ENCODE measurements at places on chromosomes 12 and 14.

GRCh38 chr14:70189456-70190077 lies 816 bp upstream of the SLC8A3 start:
- no peak for DNase-seq

DNA sequence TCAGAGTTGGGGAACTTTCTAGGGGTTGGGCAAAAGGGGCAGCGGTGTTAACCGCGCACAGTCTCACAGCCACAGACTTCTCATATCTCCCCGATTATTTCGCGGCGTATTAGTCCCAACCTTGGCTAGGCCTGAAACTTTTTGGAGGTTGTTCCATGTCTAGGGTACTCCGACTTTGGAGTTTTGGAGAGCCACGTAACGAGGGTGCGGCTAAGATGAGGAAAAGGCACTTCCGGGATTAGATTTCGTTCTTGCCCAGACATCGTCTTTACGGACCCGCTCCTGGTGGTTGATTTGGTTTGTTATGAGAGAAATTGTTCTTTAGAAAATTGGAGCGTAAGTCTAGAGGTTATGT lies 513 bp downstream of the CCNK start:
- no peak for DNase-seq

DNA sequence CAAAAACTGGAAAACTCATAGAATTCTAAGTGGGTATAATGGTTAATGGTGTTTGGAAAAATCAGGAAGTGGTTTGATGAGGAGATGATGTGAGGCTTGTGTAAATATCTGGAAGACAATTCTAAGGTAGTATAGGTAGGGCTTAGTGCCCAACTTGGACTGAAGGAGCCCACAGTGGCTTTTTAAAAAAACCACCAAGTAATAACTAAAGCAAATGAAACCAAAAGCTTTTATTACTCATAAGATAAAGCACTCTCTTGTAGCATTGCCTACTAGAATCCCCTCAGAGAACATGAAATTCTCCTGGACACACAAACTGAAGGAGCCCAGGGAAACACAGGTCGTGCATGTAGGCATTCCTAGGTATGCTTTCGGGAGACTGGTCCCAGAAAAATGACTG lies 324.5 kb downstream of the NELL2 start:
- no peak for DNase-seq

DNA sequence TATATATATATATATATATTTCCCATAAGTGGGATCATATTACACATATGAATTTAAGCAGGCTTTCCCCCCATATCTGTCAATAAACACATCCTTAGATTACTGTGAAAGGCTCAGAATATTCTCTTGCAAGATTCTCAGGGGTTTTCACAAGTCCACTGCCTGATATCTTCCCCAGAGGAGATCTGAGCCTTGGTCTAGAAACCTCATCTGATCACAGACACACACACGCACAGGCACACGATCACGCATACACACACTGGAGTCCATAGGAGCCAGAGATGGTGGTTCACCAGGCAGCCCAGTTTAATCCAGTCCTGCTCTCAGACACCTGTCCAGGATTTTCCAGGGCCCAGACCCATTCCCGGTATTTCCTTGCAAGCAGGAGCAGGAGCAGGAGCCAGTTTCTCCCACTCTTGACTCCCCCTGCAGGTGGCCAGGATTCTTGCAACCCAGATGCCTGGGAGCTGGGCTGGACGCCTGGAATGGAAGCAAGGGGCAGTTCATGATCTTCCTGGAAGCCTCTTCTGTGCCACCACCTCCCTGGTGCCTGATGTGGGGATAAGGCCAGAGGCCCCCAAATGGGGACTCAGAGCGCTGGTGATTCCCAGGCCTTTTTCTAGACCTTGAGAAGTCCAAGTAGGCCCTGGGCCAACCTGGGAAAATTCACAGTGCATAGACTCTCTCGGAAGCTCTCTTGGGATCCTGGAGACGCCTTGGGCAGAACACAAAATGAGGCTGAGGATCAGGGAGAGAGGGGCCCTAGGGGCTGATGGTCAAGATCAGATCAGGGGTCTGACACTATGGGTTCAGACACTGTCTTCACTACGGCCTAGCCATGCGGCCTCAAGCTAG lies 16.5 kb upstream of the KRT78 start:
- DNase-seq, result peak; percentile 94

GRCh38 chr12:113263431-113263963 lies 42.2 kb downstream of the TPCN1 start:
- DNase-seq, result no peak

GRCh38 chr14:20657216-20658211 lies 16.0 kb upstream of the OR6S1 start:
- DNase-seq, result peak; percentile 50

DNA sequence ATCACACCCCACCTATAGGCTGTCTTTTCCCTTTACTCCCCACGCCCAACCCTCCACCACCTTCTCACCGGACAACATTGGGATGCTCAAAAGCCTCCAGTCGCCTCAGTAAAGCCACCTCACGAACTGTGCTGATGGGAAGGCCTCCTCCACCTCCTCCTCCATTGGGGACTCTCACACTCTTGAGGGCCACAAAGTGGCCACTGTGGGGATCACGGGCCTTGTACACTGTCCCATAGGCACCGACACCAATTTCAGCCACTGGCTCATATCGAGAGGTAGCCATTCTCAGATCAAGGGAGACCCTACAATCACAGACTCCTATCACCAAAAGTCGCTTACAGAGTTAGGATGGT lies 700 bp downstream of the CDK4 start:
- DNase-seq, result no peak

GRCh38 chr14:64764641-64765520 lies 60.7 kb downstream of the PLEKHG3 start:
- DNase-seq, result peak; percentile 84

- no peak for DNase-seq
Observed at GRCh38 chr12:8644345-8645248, 18.0 kb downstream of the MFAP5 start.

DNA sequence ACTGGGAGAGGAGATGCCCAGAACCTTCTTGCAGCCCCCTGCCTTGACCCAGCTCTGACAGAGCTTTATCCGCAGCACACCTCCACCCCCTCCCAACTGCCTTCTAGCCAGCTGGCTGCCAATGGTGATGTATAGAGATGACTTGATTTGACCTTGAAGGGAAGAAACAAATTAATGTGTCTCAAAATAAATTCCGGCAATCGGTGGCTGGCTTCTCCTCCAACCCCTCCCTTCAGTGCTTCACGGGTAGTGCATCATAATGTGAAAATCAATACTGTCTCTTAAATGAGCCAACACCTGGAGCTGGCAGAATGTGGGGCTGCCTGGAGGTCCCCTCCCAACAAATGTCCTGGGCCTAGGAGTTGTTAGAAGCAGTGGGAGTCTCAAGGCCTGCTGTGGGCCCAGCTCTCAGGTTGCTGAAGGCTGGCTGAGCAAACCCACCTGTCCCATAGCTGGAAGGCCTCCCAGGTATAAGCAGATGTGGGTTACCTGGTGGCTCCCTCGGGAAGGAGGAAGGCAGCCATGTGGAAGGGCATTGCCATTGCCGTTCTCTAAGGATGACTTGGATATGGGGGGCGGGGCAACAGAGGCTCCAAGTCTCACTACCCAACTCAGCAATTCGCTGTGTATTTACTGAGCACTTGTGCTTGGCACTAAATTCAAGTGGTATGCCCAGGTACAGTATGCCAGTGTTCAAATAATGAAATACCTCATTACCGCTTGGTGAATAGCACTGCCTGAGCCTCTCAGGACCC lies 23.2 kb downstream of the HSPB8 start:
- no peak for DNase-seq

DNA sequence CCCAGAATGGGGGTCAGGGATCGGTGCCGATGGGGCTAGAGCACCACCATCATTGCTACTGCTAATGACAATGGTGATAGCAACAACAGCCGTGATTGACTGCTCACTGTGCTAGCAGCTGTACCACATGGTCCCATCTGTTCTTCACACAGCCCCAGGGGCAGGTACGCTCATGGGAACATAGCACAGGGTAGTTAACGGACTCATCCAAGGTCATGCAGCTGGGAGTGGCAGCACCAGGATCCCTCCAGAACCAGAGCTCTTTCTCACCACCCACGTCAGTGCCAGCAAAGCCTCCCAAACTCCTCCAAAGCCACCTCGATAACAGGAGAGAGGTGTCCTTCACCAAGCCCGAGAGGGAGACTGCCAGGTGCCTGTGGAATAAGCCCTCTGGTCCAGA lies 11.2 kb upstream of the DYNC1H1 start:
- no peak for DNase-seq

GRCh38 chr12:599756-600155 lies 63.5 kb downstream of the NINJ2 start:
- DNase-seq, result no peak

DNA sequence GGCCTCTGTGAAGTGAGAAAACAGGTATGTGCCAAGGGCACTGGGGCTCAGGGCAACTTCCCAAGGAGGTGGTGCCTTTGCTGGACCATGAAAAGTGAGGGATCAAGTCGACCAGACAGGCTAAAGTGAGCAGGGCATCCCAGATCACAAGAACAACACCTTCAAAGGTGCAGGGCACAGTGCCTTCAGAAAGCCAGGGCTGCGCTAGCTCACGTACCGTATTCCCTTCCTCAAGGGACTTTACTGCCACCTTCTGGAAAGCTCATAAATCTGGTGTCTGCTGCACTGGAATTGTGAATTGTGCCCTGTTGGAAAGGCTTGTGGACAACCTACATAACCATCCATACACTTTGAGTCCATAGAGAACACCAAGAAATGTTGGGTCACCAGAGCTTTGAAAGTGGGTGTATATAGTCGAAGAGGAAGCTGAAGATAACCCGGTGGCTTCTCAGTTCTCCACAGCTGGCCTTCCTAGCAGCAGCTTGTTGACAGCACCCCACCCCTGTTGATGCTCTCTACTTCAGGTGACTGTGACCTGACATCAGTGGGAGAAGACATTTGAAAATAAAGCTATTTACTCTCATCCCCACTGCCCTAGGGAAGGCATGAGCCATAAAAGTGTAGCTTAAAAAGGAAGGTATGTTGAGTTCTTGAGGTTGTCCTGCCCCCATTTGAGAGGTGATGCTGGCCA lies 24.5 kb downstream of the FIGNL2 start:
- peak; percentile 91 for DNase-seq

DNA sequence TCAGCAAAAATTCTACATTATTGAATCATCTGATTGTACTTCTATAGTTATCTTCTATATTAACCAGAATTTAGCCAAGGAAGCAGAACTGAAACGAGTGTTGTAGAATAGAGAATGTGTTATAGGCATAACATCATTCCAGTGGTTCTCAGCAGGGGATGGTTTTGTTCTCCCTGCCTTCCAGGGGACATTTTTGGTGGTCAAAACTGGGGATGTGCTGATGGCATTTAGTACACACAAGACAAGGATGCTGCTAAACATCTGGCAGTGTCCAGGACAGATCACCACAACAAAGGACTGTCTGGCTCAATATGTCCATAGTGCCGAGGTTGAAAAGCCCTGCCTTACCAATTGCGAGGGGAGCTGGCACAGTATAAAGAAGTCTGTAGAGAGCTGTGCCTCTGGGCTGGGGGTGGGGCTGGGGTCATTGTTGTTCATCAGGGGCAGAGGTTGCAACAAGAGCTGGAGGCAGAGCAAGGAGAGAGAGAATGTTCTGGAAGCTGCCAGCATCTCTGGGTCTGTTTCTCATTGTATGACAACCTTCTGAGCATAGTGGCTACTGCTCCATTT lies 1472.8 kb downstream of the AACS start:
- no peak for DNase-seq

DNA sequence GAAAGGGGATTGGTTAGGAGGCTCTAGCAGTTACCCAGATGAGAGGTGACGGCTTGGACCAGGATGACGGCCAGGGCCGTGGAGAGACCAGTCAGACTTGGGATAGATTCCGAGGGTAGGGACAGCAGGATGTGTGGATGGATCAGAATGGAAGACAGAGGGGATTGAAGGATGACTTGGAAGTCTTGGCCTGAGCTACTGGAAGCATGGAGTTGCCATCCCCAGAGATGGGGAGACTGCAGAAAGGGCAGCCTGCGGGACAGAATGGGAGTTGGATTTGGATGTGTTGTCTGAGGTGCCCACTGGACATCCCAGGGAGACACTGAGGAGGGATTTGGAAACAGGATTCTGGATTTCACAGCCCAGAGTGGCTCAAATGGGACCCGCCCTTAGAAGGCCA lies 102.3 kb downstream of the CALM1 start:
- DNase-seq, result no peak

DNA sequence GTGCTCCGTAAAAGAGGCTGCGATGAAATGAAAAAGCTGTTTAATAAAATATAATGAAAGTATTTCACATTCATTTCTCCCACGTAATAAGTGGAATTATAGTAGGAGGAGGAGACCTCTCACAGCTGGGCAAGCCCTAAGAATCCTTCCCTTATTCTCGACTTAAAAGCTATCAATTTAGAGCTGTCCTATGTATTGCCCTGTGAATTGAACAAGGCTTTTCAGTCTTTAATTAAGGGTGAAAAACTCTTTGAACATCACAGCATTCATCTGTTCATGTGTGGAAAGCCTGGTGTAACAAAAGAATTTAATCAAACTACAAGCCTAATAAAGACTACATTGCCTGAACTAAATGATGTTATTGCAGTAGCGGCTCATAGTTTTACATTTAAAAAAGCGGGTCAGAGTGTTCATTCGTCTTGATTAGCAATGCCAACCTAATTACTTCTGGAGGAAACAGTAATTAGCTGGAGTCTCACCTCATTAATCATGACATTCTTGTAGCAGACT lies 142.0 kb downstream of the ETNK1 start:
- DNase-seq, result no peak

DNA sequence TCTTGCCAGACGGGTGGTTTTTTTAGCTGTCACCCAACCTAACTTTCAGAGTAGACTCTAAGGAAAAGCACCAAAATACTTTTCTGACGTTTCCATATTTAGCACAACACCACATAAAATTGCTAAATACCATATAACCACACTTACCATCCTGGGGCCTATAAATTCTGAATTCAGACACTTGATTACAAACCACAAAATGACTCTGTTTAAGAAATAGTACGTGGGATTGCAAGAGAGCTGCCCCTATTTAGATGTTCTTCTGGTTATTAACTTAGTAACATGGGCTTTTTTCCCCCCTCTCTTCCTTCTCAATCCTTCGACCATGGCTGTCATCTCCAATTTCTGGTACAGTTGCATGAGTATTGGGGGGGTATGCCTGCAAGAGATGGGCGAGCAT lies 287.7 kb downstream of the BMP4 start:
- no peak for DNase-seq

DNA sequence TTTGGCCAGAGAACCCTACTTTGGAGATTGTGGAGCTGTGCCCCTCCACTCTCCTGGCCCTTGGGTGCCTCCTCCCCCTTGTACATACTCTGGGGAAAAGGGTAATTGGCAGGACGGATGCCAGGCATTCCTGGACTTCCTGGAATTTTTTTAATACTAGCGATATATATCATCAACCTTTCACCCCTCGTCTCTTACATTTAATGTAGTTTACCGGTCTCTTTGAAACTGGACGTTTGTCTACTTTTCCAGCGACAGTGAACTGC lies 767 bp upstream of the CRY1 start:
- DNase-seq, result no peak

DNA sequence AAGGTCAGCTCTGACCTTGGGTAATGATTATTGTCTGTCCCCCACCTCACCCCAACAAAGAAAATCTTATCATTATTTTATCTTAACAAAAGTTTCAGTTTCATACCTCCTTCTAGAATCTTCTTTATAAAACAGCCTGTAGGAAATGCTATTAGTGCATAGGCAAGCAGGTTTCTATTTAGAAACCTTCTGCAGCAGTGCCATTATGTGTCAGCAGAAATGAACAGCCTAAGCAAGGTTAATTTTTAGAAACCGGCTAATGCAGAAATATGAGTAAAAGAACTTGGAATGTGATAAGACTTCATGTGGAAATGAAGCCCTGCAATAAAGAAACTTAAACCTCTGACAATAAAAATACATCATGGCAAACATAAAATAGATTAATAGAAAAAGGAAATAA lies 814.4 kb downstream of the FSCB start:
- DNase-seq, result no peak

- DNase-seq, result no peak
Observed at GRCh38 chr14:89827265-89827664, 127.3 kb downstream of the EFCAB11 start.

Measured in HuH-7.5 (cell line).